ENCODE measurements at places on chromosomes 6 and 20. TPM values are rescaled to one million over a fixed set of nuclear protein-coding genes. Genes with fewer than 3 reads are reported as not detected.

Gene TP53TG5
- 0.89 TPM for polyA plus RNA-seq

Gene TGM3
- 0.61 TPM for polyA plus RNA-seq

Gene FERMT1
- 0.19 TPM for polyA plus RNA-seq

Gene SALL4
- 1.0 TPM for polyA plus RNA-seq

Gene FILIP1
- 45.4 TPM for polyA plus RNA-seq

Gene ARG1
- polyA plus RNA-seq: 0.77 TPM

- DNase-seq: no peak
Measured at GRCh38 chr6:104017410-104018381, 842.0 kb downstream of the HACE1 start.

- no peak for DNase-seq
Measured at GRCh38 chr20:59829786-59830664, 103.4 kb downstream of the SYCP2 start.

DNA sequence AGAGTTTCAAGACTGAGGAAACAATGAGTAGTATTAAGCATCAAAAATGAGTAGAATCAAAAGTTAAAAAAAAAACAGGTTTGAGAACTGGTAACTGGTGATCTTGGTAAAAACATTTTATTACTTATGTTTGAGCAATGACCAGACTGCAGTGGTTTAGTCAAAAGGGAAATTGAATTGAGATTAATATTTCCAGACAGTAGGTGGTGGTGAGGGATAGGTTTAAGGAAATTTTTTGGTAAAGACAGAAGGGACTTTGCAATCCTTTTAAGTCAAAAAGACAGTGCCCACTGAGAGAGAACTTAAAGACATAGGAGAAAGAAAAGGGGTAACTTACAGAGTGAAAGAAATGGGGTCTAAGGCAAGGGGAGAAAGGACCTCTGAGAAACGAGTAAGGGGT is 156.9 kb downstream of the ASCC3 start:
- DNase-seq: no peak
